D341Med (cell line): ENCODE measurements at places on chromosomes 1 and 21.

DNA sequence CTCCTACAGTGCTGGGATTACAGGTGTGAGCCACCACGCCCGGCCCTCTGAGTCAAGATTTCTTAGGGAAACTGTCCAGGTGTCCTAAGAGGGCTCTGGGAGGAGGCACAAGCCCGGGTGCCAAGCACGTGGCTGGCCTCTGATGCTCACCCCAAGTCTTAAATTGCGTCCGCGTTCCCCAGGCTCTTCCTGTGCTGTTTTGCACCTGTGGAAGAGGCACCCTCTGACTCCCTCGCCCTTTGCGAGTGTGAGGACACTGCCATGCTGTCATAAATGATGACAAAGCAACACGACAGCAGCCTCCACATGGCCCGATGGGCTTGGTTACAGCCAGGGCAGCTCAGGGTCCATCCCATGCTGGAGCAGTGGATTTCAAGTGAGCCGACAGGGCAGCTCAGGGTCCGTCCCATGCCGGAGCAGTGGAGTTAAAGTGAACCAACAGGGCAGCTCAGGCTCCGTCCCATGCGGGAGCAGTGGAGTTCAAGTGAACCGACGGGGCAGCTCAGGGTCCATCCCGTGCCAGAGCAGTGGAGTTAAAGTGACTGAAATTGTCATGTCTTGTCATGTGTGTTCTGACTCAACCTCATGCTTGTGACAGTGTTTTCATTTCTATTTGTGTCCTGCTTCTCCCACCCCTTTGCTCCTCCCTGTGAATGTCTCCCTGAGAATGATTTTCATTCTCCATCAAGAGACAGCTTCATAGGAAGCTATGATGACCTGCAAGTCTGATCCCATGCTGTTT, 33.9 kb downstream of the PCNT start:
- no peak for DNase-seq

DNA sequence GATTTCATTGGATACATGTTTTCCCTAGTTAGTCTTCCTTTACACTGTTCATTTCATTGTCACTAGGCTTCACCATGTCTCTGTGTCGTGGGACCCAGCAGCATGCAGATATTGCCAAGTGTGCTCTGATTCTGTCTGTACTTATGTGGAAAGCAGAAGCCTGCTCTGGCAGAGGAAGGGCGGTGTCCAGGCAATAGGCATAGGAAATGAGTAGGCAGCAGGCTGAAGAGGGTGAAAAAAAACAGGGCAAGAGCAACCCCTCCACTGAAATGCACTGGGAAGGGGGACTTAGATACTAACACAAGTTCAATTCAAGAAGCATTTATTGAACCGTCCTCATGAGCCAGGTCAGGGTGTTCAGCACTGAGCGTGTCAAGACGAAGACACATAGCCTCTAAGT, 85.2 kb upstream of the VAV3 start:
- no peak for DNase-seq

DNA sequence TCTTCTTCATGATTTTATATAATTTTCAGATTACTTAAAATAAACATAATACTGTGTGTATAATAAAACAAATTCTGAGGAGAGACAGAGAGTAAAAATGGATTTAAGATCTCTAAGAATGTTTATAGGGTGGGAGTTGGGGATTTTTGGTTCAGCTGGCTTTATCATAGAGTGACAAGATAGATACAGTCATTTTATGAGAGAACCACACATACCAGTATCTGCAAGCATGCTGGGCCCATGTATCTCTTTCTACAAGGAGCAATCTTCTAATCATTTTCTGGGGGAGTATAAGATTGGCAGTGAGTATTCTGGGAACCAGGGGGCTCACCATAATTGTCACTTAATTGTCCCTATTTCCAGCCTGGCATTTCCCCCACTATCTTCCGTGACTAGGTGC, 64.3 kb upstream of the DUSP10 start:
- no peak for DNase-seq

DNA sequence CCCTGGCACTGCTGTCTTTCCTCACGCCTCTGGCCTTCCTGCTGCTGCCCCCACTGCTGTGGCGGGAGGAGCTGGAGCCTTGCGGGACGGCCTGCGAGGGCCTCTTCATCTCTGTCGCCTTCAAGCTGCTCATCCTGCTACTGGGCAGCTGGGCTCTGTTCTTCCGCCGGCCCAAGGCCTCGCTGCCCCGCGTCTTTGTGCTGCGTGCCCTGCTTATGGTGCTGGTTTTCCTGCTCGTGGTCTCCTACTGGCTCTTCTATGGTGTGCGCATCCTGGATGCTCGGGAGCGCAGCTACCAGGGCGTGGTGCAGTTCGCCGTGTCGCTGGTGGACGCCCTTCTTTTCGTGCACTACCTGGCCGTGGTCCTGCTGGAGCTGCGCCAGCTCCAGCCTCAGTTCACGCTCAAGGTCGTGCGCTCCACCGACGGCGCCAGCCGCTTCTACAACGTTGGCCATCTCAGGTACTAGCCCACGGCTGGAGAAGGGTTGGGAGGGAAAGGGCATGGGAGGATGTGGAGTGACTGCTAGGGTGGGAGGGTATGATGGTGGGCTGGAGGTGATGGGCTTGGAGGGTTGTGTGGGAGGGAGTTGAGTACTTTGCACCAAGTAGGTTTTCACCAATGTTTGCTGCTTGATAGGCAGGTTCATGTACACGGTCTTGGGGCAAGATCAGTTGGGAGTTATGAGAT, 18.9 kb downstream of the VANGL2 start:
- DNase-seq, result no peak

- no peak for DNase-seq
Observed at GRCh38 chr1:21861602-21862429, 49.8 kb downstream of the LDLRAD2 start.

- DNase-seq, result no peak
Observed at GRCh38 chr1:25134307-25134706, 98.0 kb downstream of the SYF2 start.
